ENCODE measurements at places on chromosomes 4 and X.

DNA sequence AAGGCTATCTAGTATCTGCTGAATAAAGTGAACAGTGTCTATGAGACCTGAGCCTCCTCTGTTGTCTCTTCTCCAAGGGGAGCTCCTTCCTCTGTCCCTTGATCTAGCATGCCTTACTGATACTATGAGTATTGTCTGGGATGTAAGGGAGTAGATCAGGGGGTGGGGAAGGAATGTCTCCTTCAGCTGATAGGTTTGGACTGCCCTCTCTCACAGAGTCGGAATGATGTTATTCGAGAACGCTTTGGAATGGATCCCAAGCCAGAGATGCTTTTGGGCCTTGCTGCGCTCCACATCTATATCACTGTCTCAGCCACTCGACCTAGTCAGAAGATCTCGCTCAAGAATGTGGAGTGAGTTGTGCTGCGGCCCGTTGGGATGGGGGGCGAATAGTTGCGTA, 68.3 kb upstream of the PRPS1 start:
- no peak for DNase-seq

- DNase-seq, result no peak
These were observed 95.2 kb downstream of the ATG4A start for GRCh38 chrX:108186811-108187210.

GRCh38 chr4:185852961-185853360, 41.0 kb upstream of the SORBS2 start:
- no peak for DNase-seq

GRCh38 chr4:47032405-47033106, 1.2 kb downstream of the GABRB1 start:
- DNase-seq, result peak; percentile 31

DNA sequence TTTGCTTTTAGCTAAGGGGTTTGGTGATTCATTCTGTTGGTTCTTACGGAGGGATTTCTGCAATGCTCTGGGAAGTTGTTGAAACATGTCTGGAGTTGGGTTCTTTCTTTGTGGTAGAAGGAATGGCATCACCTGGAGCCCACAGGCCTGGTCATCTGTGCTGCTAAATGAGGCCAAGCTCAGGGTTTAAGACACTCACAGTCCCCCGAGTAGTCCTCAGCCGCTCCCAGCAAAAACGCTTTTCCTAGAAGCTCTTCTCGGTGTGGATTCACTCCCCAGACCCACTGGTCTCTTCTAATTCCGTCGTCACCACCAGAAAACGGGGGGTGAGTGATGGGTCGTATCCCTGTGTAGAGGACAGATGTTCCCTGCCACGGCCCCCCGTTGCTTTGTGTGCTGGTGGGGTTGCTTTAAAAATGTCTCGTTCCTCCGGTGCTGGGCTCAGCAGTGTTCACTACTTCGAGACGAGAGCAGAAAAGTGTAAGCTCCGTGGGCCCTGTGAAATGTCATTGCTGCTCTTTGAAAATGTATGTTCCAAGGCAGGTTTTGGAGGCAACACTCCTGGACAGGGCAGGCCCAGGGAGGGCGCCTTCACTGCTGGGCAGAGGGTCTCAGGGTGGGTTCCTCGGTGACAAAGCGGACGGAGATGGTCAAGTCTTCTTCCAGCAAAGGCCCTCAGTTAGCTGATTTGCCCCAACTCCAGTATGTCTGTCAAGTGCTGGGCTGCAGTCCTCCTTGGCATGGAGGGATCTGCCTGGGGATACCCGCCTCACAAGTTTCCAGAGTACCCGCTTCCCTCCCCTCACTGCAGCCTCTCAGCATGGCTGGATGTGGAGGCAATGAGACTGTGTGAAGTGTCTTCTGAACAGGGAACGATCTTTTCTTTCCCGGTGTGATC, 37.3 kb downstream of the PSAPL1 start:
- DNase-seq, result no peak

- DNase-seq, result no peak
These were observed 16.1 kb downstream of the NKX3-2 start for GRCh38 chr4:13527981-13528820.

DNA sequence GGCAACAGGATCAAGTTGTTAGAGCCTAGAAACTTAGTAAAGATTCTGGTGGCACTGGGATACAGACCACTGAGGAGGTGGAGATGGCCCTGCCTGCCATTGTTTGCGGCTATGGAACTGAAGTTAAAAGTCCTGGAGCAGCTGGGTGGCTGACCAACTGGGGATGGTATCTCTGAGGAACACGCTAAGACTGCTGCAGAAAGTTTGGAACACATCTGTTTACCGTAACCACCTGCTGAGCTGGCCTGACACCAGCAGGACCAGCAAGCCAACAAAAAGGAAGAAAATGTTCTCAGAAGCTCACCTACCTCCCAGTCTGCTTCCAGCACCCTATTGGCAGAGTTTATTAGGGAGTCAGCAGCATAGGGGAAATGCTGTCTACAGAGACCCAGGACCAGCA, 17.4 kb upstream of the PACRGL start:
- no peak for DNase-seq

GRCh38 chr4:8761167-8761823, 110.3 kb downstream of the HMX1 start:
- no peak for DNase-seq

Measured in suppressor macrophage (primary cell).